NCI-H2081 treated with DMSO at 0.1 percent for 48 hours (cell line): ENCODE measurements at places on chromosomes 16 and 17.
A peak's percentile ranks its signal among the peaks of the same experiment; 100 is the strongest.

DNA sequence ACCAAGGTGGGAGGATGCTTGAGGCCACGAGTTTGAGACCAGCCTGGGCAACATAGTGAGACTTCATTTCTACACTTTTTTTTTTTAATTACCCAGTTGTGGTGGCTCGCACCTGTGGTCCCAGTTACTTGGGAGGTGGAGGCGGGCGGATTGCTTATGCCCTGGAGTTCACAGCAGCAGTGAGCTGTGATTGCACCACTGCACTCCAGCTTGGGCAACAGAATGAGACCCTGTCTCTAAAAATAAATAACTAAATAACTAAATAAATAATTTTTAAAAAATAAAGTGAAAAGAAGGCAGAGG, 9.3 kb downstream of the DNAI2 start:
- no peak for DNase-seq

- DNase-seq = no peak
Observed at GRCh38 chr16:55690841-55691240, 35.1 kb downstream of the SLC6A2 start.

- DNase-seq = no peak
Observed at GRCh38 chr17:50844117-50844700, 8.8 kb downstream of the WFIKKN2 start.

DNA sequence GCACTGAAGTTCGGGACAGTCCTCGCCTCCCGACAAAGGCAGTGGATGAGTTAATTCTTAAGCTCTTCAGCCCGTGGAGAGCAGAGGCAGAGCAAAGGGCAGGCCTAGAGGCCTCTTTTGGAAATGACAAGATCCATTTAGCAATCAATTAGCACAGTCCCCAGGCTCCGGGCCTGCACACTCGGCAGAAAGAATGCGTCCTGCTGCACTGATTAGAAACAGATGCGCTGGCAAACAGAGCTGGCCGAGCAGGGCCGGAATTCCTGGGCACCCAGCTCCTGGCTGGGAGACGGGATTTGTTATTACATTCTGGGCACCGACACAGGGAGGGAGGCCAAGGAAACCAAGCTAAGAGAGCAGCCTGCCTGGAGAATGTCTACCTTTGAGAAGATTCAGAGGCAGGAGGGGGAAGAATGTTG, 162.9 kb downstream of the COPRS start:
- no peak for DNase-seq

GRCh38 chr16:87416826-87417527, 24.8 kb downstream of the MAP1LC3B start:
- no peak for DNase-seq

GRCh38 chr17:43768382-43768781, 9.8 kb upstream of the SOST start:
- no peak for DNase-seq

DNA sequence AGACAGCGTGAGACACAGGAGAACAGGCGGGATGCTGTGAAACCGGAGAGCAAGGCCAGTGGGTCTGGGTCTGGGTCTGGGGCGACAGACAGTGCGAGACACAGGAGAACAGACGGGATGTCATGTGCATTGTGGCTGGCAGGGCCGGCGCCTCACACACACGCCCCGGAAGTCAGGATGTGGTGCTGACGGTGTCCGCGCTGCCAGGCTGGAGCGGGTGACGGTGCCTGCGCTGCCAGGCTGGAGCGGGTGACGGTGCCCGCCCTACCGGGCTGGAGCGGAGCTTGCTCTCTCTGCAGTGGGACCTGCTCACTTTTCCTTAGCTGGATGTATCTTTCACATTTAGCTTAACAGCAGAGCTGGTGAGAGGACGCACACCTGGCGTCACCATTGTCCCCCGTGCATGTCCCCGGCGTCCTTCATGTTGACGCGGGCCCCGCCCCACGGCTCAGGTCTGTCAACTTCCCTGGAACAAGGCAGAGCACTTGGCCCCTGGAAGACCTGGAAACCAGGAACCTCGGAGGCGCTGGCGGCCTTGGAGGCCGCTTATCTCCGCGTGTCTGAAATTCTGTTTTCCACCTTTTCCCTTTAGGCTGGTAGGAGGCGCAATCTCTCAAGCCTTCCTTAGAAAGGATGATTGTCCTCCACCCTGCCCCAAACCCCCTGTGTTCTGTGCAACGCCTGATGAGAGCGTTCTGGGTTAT, 43.0 kb upstream of the ZNF750 start:
- no peak for DNase-seq

GRCh38 chr17:27956601-27957445, 63.7 kb upstream of the LYRM9 start:
- no peak for DNase-seq

DNA sequence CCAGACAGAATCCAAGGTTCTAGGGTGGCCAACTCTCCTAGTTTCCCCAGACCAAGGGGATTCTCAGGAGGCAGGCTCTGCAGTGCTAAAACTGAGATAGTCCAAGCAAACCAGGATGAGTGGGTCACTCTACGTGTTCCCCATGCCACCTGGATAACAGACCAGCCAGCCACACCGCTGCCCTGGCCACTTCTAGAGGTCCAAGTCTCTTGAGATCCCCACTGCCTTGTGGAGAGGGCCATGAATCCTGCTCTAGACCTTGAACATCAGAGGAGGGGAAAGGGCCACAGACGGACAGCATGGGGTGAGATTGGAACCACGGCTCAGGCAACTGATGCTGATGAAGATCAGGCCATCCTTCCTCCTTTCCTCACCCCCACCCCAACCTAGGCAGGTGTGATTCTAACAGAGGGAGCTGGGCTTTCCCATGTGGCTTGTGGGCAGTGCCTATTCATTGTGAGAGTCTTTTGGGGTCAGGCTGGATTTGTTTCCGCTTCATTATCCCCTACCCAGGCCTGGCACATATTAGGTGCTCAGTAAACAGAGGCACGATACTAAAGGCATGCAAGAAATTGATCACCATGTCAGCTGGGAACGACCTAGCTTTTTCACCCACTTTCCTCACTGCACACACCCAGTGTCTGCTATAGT, 16.8 kb upstream of the TVP23A start:
- no peak for DNase-seq

GRCh38 chr17:60554377-60554788, 28.3 kb upstream of the APPBP2 start:
- no peak for DNase-seq

GRCh38 chr17:38579934-38580333, 25.8 kb downstream of the SRCIN1 start:
- peak; percentile 46 for DNase-seq

DNA sequence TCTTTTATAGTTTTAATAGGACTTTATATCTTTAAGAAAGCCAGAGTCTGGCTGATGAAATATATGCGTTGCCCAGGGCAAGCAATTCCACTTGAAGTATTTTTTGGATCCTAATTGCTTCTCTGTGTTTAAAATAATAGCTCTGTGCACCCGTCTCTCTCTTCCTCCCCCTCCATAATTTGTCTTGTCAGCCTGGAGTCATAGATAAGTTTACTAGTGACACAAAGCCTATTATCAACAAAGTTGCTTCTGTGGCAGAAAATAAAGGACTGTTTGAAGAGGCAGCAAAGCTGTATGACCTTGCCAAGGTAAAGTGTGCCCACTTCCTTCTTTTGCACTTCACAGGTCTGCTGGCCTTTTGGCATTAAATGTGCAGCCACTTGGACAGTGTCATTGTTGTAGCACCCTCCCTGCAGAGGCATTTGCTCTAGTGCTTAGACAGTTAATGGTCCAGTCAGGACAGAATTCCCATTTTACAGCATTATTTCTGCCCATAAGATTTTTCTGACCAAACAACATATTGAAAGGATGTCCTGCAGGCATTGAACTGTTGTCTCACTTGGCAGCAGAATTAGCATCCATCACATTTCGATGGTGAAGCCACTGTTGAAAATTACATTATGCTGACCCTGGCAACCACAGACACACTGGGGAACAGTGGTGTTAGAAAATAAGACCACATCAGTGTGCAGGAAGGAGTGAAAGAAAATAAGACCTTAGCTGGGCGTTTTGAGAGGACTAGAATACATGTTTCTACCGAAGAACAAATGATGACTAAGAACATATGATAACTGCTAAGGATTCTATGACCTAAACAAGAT, 28.4 kb upstream of the SLC12A3 start:
- DNase-seq = no peak

DNA sequence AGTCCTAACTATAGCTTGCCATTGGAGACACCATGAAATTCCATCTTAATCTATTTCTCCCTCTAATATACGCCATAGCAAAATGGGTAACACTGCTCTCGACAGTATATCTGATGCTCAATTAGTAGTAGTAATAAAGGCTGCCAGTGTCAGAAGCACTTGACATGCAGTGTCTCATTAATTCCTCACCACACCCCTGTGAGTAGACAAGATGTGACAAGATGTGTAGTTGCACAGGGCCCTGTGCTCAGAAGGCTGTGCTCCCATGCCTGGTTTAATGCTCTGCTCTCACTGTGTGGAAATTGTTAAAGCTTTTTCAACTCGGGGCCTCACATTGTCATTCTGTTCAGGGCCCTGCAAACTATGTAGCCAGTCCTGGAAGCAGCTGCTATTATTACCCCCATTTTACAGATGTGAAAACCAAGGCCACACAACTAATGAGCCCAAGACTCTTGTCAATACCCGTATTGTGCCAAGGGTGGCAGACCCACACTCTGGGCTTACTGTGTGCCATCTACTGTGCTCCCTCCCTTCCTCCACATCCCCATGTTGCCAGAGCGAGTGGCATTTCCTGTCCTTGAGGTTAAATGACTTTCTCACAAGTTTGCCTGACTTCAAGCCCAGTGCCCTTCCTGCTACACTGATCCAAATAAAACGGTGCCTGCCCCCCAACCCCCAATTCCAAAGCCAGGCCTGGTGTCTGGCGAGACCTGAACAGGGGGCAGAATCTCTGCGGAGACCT, 287.3 kb upstream of the CCL2 start:
- no peak for DNase-seq

DNA sequence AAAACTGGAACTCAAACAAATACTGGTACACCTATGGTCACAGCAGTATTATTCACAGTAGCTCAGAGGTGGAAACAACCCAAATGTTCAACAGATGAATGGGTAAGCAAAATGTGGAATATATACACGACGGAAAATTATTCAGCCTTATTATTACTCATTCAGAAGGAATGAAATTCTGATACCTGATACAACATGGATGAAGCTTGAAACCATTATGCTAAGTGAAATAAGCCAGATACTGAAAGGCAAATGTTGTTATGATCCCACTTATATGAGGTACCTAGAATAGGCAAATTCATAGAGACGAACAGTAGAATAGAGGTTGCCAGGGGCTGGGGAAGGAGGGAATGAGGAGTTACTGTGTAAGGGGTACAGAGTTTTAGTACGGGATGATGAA, 27.1 kb upstream of the MYLK3 start:
- no peak for DNase-seq

DNA sequence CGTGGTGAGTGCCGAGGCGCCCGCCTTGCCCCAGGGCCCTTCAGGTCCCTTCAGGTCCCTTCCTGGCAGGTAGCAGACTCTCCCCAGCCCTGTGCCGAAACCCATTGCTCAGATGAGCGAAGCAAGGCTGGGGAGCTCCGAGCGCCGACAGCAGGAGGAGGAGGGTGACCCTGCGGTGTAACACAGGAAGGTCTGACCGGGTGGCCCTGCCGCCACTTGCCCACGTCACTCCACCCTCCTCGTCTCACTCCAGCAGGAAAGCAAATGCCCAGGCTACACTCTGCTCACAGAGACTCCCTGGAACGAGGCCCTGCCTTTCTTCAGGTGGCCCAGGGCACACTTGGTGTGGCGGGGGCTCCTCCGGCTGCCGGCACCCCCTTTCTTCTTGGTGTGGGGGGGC, 57.2 kb downstream of the ACTG1 start:
- DNase-seq = no peak

- DNase-seq = no peak
Observed at GRCh38 chr16:78709137-78709884, 609.9 kb downstream of the WWOX start.

DNA sequence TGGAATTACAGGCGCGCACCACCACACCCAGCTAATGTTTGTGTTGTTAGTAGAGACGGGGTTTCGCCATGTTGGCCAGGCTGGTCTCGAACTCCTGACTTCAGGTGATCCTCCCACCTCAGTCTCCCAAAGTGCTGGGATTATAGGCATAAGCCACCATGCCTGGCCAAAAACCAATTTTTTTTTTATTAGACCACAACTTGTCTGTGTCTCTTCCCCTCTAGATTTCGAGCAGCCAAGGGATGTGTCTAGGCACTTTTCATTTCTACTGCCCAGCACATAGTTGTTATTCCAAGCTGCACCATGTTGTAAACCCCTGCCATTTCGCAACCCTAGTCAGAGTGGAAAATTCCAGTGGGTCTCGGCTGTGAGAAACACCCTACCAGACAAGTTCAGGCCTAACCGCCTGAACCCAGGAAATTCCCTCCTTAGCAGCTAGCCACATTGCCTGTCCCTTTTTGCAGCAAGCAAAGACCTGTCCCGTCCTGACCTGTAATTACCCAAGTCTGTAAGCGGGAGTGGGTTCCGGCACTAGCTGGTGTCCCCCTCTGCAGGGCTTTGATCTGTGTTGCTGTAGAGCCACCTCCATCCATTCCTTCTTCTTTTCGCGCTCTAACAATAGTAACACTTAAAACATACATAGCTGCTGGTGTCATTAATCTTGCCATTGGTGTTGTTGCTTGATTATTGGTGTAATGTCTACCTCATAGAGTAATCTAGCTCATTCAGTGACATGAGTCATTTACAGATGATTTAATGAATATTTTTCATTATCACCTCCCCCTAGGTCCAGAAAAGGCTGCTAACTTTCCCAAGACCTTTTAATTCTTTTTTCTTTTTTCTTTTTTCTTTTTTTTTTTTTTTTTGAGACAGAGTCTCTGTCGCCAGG, 77.3 kb upstream of the ATF7IP2 start:
- DNase-seq = no peak

DNA sequence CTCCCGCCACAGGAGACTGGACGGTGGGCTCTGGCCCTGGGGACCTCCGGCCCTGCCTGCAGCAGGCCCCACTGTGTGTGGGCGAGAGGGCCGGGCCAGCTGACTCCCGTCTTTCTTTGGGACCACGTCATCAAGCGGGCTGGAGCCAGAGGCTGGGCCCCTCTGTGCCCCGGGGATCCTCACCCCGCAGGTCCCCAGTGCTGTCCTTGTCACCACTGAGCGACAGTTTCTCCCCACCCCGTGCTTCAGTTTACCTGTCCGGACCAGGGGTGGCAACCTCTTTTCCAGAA, 181.9 kb upstream of the ZNF469 start:
- DNase-seq = no peak

- DNase-seq = no peak
Observed at GRCh38 chr16:64094181-64094965, 1027.5 kb downstream of the CDH11 start.

- no peak for DNase-seq
Observed at GRCh38 chr17:14302091-14302430, 1.2 kb downstream of the HS3ST3B1 start.

- no peak for DNase-seq
Observed at GRCh38 chr16:3400446-3400778, 392 bp downstream of the ZSCAN32 start.

DNA sequence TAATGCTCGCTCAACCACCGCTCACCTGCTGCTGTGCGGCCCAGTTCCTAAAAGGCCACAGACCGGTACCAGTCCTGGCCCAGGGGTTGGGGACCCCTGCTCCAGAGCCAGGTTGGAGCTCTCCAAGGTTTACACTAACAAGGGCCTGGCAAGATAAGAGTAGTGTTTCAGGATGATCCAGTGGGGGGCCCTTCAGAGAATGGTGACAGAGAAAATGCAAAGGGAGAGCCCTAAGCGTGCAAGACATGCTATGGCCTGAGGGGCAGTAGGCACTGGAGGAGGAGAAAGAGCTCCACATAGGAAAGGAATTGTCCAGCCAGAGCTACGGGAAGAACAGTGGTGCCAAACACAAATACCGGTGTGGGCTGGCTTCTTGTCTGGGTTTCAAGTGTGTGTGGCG, 233.4 kb downstream of the STX8 start:
- no peak for DNase-seq
